Stimulated activated CD4-positive, alpha-beta T cell treated with anti-CD3 and anti-CD28 coated beads, Interleukin-15, amount 100 ng/mL, for 1 hour (primary cell): ENCODE measurements at places on chromosomes 1 and 21.

DNA sequence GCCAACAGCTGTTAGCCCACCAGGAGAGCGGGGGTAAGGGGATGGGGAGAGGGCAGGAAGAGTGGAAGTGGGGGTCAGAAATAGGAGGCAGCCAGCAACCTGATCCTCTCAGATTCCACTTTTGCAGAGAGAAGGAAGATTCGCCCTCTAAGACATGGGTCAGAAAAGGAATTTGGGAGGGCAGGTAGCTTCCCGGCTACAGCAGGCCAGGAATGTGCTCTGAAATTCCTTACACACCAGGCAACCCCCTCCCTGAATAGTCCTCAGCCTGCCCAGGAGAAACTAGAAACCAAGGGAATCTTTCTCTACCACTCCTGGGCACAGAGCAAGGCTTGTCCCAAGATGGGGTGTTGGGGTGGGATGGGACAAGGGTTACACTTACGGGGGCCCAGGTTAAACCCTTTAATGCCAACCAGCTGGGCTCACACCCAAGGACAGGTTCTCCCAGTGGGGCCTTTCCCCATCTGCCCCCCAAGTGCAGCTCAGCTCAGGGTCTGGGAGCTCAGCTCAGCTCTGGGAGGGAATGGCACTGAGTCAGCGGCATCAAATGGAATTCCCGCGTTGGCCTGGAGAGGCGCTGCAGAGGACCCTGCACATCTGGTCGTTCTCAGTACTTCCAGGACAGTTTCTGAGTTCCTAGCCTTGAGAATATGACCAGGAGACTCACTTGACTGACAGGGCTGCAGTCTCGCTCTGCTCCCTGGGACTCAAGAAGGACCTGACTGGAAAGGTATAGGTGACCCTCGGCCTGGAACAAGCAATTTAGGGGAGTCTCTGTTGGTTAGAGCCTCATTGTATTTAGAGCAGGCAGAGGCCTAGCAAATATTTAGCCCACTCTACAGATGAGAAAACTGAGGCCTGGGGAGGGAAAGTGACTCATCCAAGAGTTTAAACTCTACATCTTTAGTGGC is 761 bp downstream of the TNNT2 start:
- DNase-seq = no peak

DNA sequence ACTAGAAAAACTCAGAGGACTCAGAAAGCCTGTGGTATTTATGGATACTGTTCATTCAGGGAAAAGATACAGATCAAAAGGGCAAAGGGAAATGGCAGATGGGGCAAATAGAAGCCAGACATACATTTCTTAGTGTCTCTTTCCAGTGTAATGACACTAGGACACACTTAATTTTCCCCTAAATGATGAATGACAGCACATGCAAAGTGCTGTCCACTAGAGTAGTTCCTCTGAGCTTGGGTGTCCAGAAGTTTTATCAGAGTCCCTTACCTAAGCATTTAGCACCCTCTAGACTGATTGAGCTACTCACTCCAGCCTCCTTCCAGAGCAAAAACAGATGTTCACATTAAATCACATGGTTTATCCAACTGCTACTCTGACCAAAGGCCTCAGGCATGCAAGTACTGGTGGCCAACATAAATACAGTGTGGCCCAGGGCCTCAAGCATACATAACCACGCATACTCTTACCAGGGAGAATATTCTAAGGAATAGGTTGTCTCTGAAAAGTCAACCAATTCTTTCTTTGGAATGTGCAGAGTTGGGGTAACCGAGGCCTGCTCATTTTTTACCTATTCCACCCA is 166.9 kb downstream of the NCAM2 start:
- DNase-seq = no peak

DNA sequence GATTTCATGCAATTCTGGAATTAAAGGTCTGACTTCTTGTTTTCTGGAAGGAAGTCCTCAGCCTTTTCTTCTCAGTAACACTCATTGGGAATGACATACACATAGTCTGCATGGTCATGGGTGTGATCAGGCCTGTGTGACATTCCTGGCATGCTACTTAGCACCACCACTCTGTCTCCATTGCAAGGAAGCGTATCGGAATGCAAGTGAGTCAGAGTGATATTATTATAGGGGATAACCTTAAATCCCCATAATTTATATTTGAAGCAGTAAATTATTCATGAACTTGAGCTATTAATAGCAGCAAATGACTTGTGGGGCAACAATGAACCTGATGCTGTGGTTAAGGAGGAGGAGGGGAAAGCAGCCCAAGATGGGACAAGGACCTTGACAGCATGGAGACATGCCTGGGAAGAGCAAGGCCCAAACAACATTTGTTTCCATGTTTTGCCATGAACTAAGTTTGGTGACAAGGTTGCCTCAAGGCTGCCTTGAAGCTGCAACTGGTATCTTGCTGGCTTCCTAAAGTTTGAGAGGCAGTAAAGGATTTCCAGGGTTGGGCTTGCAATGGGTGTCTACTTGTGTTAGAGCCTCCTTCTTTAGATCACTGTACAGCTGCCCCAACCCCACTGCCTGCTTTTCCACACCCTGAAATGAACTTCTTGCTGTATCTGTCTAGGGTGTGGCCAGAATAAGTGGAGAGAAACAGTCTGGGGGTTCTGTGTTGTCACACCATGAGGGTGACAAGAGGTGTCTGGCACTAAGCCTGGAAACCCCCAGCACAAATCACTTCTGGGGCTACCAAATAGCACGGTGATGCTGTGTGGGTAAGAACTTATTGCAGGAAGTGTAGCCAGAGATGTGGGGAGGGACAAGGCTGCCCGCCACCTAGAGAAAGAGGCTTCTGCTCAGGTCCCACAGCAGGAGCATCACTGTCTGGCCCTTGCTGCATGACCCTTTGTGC is 4.6 kb downstream of the MAB21L3 start:
- no peak for DNase-seq

DNA sequence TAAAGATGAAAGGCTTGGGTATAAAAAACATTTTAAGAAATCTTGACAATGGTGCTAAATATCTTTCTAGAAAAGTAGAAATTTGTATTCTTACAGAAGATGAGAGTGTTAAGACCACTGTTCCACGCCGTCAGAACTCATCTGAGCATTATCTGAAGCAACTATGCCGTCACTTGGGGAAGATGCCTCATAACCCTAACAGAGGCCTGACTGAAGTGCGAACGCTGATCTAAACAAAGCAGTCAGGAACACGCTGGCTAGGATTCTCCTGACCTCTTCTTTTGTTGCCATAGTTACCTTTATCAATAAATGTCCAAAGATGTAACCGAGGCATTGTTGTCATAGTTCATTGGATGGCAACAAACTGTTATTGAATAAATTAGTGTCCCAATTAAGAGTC is 612.4 kb downstream of the LTN1 start:
- DNase-seq = no peak

- no peak for DNase-seq
Measured at GRCh38 chr1:199875856-199876255, 151.7 kb upstream of the NR5A2 start.

GRCh38 chr1:206903687-206904086 is 6.4 kb downstream of the IL24 start:
- no peak for DNase-seq

DNA sequence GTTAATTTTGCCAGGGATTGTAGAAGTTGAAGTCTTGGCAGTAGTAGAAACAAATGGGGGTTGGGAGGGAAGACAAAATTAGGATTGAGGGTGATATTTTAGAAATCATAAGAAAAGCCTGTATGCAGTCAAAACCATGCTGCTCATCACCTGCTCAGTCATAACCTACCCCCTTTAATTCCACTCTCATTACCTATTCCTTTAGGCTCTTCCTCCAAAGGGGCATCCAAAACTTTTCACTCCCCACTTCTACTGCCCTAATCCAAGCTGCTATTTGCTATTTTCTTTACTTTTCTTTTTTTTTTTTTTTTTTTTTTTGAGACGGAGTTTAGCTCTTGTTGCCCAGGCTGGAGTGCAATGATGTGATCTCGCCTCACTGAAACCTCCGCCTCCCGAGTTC is 11.5 kb downstream of the H3-3A start:
- DNase-seq = no peak

GRCh38 chr1:50610563-50610962 is 187.3 kb upstream of the DMRTA2 start:
- DNase-seq = no peak

DNA sequence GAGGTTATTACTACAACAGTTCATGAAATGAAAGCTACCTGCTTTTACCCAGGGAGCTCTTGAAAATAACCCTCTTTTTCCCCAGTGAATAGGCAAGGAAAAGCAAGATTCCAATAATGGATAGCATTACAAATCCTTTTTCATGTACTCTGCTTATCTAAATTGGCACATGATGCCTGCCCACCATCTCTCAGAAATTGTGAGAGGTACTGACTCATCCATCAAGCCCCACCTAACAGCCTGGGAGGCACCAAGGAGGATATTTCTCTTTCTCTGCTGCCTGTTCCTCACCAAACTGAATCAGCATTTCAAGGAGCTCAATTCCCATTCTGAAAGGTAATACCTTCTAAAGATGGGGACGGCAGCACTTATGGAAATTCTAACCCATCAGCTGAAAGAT is 34.4 kb downstream of the PALMD start:
- DNase-seq = no peak

- DNase-seq = no peak
Measured at GRCh38 chr1:155241841-155242264, 13.4 kb downstream of the ENTREP3 start.

DNA sequence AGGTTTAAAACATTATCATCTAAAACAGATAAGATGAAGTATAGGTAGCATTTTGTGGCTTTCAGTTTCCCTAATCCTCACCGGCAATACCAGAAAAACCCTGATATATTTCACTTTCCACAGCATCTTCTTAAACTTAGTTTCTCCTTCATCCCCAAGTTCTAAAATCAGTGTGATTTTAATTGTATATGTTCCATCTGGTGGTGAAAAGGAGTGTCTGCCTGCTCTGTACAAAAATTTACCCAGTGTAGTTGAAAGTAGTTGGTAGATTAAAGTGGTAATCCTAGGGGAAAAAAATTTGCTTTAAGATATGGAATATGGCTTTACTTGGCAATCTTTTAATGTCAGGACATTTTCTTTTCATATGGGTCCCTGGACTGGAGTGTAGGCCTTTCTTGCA is 74.3 kb downstream of the CEP350 start:
- no peak for DNase-seq

DNA sequence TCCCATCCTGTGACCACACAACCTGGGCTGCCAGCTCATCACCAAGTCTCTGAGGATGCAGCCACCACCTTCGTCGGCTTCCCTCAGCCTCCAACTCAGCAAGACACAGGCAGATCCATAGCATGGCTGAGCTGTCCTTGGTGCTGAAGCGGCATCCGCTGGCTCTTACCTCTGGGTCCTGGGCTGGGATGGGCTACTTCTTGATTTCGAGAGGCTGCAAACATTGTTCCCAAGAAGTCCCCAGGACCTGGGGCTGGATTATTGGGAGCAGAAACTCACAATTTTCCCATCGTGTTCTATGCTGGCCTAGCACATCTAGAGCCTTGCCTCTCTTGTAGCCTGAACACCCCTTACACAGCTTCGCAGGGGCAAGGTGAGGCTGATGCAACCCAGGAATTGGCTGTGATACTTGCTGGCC is 24.9 kb upstream of the C1QA start:
- no peak for DNase-seq

DNA sequence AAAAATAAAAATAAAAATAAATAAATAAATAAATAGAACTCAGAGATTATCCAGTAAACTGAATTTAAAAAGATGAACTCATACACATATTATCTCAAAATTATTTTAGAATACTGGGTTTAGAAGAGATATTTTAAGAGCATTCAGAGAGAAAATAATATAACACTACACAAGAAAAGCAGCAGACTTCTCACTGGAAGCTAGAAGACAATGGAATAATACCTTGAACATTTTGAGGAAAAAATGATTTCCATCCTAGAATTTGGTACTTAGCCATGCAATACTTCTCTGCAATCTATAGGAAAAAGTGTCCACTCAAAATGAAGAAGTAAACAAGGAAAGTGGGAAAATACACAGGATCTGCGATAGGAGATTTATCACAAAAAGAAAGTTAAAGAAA is 24.2 kb downstream of the TRMT1L start:
- DNase-seq = no peak

DNA sequence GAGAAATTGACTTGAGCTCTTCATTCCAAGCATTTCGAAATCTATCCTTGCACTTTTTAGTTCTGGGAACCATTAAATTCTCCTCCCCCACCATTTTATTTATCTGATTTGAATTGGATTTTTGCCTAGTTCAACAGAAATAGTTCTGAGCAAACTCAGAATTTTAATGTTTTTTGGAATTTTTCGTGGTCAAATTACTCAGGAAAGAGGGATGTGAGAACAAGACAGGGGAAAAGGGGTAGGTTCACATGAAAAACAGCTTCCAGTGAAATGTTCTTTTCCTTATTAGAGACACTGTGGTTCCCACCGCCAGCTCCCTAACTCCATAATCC is 5.7 kb upstream of the ZNF697 start:
- no peak for DNase-seq

GRCh38 chr1:196407358-196408051 is 200.7 kb downstream of the KCNT2 start:
- DNase-seq = no peak

GRCh38 chr1:183961132-183961531 is 76.4 kb downstream of the COLGALT2 start:
- no peak for DNase-seq

DNA sequence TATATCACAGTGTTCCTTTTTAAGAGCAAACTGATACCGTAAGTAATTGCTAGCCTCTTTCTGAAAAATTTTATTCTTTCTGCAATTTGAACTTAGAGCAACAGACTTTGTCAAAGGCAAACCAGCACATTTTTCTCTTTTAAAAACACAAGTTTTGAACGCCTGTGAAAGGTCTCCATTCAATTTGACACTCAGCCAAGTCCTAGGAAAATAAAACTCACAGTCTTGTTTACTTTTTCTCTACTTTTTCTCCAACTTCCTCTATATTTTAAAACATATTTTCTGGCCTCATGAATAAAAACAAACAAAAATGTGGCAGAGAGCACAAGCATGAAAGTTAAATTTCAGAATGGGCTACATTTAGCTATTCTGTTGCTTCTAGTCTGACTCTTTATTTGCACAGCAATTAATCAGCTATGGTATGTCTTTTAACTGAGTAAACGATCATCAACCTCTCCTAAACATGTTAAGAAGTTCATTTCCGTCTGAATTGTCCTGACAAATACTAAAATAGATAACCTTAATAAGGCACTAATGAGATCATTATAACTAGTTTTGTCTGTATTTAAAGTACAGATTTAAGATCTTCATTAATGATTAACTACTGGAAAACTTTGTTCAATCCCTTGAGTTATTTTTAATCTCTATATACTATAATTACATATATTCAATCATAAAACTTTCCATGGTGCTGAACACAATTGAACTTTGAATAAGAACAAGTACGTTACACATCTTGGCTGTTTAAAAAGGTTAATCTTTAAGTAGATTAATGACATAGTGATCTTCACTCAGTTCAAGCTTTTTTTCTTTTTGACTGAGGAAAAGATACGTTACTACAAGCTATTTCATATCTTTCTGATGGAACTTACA is 550.6 kb downstream of the PTBP2 start:
- DNase-seq = no peak

- no peak for DNase-seq
Measured at GRCh38 chr21:36741506-36741905, 42.6 kb downstream of the SIM2 start.

DNA sequence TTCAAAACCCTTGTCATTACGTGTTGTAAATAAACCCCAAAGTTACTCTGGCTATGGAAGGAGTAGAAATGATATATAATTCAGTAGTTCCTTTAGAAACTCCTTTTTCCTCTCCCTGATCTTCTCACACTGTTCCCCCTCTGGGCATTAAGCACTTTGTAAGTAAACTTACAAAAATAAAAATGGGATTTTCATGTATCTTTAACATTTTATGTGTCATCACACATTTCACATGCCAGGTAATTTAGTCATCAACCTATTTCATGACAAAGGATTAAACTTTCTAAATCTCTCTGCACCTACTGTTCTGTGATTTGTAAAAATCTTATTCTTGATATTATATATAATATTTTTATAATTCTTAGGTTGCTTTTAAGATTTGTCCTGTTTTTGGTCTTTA is 176.9 kb downstream of the NEK7 start:
- no peak for DNase-seq
